ENCODE measurements at places on chromosomes 1 and 21.

GRCh38 chr1:100785470-100786052, 66.0 kb downstream of the VCAM1 start:
- peak; percentile 70 for DNase-seq

DNA sequence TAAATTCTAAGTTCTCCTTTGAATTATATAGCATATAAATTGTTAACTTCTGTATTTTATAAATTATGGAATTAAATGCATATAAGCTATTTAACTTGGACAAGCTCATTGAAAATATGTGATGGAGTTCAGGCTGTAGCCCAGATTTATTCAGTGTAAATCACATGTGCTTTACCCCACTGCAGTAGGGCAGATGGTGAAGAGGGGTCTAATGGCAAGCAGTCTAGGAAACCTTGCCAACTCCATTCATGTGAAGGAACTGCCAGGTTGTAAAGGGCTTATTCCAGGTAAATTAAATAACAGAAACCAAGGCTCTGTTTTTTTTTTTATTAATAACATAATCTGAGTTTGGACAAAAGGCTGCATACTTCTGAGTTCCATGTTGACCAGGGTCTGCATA, 243.2 kb downstream of the NCAM2 start:
- no peak for DNase-seq

DNA sequence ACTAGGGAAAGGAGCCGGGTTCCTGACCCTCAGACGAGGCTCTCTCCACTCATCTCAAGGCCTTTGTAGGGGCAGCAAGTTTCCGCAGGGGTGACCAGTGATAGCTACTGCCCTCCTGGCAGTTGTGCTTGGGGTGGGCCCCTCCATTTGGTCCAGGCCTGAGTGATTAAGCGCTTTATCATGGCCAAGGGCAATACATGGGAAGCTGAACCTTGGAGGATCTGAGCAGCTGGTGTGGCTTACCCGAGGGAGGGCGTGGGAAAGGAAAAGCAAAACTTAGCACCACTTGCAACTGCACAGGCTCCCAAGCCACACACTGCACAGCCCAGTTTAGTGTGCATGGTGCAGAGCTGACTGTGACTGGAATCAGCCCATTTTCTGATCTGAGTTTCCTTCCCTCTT, 47.8 kb downstream of the GADD45A start:
- DNase-seq = peak; percentile 87

DNA sequence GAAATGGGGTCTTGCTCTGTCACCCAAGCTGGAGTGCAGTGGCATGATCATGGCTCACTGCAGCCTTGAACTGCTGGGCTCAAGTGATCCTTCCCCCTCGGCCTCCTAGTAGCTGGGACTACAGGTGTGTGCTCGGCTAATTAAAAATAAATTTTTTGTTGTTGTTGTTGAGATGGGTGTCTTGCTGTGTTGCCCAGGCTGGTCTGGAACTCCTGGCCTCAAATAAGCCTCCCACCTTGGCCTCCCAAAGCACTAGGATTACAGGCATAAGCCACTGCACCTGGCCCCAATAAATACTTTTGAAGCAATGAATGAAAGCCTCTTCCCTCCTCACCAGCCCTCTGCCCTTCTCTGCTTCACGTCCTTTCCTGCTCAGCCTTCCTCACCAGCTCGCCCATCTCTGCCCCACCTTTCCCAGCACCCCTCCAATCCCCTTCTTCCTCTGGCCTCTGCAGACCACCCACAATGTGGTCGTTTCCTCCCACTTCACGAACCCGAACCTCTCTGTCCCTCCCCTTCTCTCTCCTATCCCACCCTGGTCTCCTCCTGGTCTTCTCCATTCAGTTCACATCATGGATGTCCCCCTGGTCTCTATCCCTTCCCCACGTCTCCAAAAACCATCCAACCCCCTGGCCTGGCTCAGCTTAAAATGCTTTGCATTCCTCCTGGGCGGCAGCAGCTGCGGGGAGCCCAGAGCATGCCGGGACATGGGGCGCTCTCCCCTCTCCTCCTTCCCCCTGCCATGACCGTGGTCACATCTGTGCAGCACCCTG, 38.4 kb downstream of the RAP1GAP start:
- no peak for DNase-seq

- no peak for DNase-seq
Measured at GRCh38 chr1:212139526-212140135, 104.1 kb downstream of the DTL start.

DNA sequence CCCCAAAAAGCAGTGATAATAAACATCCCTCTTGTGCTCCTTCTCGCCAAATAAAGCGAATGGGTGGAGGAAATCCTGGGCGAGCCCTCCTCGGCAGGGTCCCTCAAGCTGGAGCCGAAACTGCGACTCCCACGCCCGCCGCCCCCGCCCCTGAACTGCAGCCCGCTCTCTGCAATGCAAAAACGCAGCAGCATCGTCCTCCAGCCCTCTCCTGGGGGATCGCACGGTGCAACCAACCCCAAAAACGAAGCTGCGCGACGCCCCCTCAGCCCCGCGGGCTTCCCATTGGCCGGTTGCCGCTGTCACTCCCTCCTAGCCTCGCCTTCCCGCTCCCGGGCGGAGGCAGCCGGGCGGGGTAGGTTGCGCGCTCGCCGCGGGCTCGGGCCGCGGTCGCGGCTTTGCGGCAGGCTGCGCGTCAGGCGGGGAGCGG, at the start of gene TMCC2:
TMCC2 (plus strand) TSS at position 363 of the 430 bp plus-strand sequence. CDS start 619 bp downstream, outside the sequence.
- peak; percentile 86 for DNase-seq

DNA sequence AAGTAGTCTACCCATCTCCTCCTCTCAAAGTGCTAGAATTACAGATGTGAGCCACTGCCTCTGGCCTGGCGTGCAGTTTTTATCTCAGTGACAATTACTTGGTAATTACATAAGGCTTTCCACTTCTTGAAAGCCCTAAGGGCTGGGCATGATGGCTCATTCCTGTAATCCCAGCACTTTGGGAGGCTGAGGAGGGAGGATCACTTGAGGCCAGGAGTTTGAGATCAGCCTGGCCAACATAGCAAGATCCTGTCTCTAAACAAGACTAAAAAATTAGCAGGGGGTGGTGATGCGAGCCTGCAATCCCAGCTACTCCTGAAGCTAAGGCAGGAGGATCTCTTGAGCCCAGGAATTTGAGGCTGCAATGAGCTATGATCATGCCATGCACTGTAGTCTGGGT, 7.7 kb downstream of the HHAT start:
- no peak for DNase-seq

DNA sequence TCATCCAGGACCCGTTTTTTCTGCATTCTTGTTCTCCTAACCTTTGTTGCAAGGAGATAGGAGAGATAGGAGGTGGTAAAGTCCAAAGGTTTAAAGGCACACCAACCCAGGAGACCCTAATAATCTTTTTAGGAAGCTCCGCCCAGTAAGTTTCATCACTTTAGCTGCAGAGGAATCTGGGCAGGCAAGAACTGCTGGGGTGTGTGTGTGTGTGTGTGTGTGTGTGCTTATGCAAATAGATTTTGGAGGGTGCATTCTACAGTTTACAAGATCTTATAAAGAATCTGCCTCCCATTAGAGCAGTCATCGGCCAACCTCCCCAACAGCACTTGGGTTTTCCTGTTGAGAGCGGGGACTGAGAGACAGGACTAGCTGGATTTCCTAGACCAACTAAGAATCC, 3.9 kb upstream of the IL10 start:
- DNase-seq = no peak

- DNase-seq = no peak
Measured at GRCh38 chr1:49225464-49225863, 448.8 kb upstream of the BEND5 start.

DNA sequence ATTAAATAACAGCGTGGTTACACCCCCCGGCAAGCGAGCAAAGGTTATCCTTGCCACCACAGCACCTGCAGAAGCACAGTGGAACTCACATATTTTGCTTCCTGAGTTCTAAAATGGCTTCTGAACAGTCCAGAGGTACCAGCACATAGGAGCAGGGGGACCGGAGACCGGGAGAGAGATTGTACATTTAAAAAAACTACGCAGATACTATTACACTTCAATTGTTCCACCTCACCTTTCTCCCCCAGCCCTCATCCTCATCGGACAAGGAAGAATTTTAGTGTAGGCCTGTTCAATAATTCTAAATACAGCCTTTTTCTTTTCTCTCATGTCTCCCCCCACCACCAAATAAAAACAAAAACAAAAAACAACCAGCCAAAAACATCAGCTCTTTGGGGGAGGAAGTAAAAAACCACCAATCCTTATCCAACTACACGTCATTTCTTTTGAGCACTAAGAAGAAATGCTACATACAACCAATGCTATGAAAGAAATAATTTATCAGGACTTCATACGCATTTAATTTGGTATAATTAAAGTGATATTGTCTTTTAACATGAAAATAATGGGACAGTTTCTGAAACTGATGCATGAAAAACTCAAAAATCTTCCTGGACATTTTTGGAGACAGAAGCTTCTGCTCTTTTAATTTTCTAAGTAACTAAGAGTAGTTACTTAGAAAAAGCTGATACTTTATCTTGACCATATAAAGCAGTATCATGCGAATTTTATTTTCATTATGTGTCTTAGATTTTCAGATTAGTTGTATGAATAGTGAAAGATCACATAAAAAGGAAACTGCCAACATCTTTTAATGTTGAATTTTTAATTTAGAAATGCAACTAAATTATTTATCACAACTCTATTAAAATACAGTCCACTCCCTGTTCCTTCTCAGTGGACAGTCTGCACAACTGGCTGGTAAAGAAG, 9.1 kb downstream of the CDKN2C start:
- no peak for DNase-seq

DNA sequence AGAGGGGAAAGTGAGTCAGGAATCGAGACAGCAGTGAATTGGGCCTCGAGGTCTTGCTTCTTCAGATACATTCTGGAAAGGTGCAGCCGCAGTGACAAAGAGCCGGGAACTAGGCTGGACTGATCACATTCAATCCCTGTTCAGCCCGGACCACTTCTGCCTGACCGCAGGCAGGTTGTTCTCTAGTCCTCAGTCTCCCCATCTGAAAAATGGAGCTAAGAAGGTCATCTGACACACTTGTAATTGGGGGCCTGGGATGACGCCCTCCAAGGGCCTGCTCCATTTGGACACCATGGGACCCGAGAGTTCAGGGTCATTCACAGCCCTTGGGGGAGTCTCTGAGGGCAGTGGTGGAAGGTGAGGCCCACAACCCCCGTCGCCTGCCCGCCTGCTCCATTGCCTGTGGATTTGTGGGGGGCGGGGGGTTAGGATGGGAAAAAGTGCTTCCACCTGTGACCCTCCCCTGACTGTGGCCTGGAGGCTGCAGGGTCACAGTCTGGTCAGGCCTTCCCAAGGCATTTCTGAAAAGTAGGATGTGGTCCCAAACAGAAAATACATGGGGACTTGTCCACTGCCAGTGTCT, 87.9 kb upstream of the CSF3R start:
- no peak for DNase-seq

GRCh38 chr1:87169263-87169910, 159.3 kb upstream of the LMO4 start:
- no peak for DNase-seq

GRCh38 chr1:171455967-171456366, 29.4 kb upstream of the PRRC2C start:
- no peak for DNase-seq

DNA sequence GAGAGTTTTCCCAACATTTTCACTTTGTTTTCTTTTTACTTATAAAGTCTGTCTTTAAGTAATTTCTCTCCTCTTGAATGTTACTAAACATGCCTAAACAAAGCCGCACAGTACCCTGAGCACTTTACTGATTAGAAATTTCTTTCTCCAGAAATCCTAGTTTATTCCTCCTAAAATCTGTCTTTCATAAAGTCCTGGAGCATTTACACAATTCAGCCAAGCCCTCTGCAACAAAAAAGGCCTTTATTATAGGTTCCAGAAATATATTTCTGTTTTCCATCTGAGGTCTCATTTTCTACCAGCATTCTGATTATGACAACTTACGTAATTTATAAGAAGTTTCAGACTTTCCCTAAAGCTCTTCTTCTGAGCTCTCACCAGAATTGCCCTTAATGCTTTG, 549.5 kb upstream of the OLFM3 start:
- no peak for DNase-seq

DNA sequence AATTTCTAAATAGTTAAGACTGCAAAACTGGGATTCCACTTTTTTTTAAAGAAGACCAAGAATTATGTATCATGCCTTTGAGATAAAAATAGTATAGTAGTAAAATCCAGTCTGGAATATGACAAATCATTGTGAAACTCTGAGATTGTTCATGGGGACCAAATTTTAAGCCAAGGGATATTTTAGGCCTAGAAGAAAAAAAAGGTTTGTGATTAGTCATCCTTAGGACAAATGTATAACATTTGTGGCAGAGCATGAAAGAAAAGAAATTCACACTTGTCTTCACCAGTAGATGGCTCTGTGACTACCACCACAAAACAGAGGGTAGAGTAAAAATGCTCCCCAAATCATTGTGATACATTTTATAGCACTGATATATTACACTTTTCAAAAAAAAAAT, 226.1 kb downstream of the KCTD3 start:
- peak; percentile 45 for DNase-seq

- no peak for DNase-seq
Measured at GRCh38 chr1:25662061-25662460, 45.5 kb downstream of the MAN1C1 start.

DNA sequence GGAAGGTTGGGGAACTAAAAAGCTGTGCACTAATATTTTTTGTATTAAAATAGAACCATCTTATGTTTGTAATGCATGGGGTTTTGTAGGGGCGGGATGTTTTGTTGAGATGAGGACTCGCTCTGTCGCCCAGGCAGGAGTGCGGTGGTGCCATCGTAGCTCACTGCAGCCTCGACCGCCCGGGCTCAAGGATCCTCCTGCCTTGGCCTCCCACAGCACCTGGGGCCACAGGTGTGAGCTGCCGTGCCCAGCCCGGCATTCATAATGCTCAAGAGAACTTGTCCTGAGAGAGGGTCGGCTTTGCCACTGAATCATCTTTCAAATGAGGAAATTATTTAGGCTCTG, 3.0 kb upstream of the C1orf159 start:
- DNase-seq = no peak

- peak; percentile 84 for DNase-seq
Measured at GRCh38 chr1:159829822-159830465, 3.3 kb downstream of the SLAMF8 start.

DNA sequence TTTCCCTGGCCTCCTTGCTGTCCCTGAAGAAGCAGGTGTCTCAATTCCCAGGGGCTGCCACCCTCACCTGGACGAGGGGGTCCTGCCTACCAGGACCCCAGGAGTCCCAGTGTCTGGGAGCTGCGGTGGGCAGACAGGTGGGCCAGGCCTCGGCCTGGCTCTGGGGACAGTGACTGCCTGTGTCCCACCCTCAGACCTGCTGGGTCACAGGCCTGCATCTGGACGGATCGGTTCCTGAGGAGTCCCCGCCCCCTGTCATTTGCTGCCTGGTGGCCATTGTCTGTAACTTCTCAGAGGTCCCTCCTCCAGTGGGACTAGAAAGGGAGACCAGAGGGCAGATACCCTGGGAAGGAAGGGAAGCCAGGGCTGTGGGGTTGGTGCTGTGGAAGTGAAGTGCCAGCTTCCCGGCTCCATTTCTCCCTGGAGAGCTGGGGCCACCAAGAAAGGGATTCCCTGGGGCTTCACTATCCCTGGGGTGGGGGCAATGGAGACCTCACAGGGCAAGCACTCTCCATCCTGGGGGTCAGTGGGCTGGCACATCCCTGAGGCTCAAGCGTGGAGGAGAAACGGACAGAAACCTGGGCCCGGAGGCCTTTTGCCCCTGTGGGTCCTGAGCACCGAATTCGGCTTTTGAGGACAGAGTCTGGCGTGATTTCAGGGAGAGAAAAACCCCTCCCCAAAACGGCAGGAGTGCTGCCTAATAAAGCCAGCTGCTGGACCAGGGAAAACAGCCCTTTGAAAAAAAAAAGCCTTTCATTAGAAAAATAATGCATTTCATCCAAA, 157.3 kb downstream of the PEX14 start:
- DNase-seq = no peak
